ENCODE measurements at places on chromosomes 7 and 10. TPM values are rescaled to one million over a fixed set of nuclear protein-coding genes. Genes with fewer than 3 reads are reported as not detected.

The RET gene
- polyA plus RNA-seq: 0.16 TPM

The AEBP1 gene
- polyA plus RNA-seq: 36.1 TPM

The AS3MT gene
- polyA plus RNA-seq: 0.25 TPM

The GRM3 gene
- not detected for polyA plus RNA-seq

The BTBD16 gene
- polyA plus RNA-seq: not detected

DNA sequence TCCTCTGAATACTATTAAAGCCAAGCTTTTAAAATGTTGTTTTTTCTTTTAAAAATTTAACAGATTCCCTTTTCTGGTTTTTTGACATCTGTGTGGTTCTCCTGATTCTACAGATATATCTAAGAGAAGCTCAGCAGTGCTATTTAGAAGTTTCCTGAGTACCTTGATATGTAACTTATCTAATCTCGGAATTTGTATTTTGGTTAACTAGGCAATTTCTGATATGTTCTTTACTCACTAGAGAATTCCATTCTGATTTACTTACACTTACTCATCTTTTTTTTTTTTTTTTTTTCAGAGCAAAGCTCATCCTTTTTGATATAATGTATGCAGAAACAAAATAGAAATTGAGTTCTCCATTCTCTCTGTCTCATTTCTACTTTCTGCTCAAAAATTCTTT lies 63.8 kb downstream of the PALS2 start:
- no peak overlapping the region for H3K4me3 ChIP-seq
- peaks cover 3% of the 10 kb centered on the region for H3K36me3 ChIP-seq
- H3K27me3 ChIP-seq: no peaks in the 10 kb centered on the region
- H3K4me1 ChIP-seq: no peaks in the 10 kb centered on the region

GRCh38 chr10:30007406-30007805 lies 52.0 kb downstream of the JCAD start:
- no peaks in the 10 kb centered on the region for H3K27me3 ChIP-seq
- no peak overlapping the region for H3K4me3 ChIP-seq
- no peak overlapping the region for H3K27ac ChIP-seq
- DNase-seq: no peak
- no peaks in the 10 kb centered on the region for H3K36me3 ChIP-seq
